SJSA1 (cell line): ENCODE measurements at places on chromosomes 12 and 14. TPM values are rescaled to one million over a fixed set of nuclear protein-coding genes. Genes with fewer than 3 reads are reported as not detected.

EEF1AKMT3 gene
- 53.1 and 62.2 TPM in 2 replicates for total RNA-seq

AJUBA gene
- total RNA-seq = 116 and 125 TPM in 2 replicates

TSPAN19 gene
- not detected in 2 replicates for total RNA-seq

MGAT4C gene
- total RNA-seq = not detected in 2 replicates

PLBD1 gene
- not detected in 2 replicates for total RNA-seq

SLC2A14 gene
- not detected in 2 replicates for total RNA-seq

PLA2G1B gene
- not detected in 2 replicates for total RNA-seq

ADAM21 gene
- total RNA-seq = 0.26 TPM in 1 of 2 replicates, not detected in the other

TXNRD1 gene
- total RNA-seq = 294 and 378 TPM in 2 replicates

PTCSC3 gene
- not detected in 2 replicates for total RNA-seq

SRRM4 gene
- total RNA-seq = not detected in 2 replicates

NINJ2 gene
- not detected in 2 replicates for total RNA-seq

CFAP54 gene
- 0.05 TPM in 1 of 2 replicates, not detected in the other for total RNA-seq

COCH gene
- 0.34 and 0.63 TPM in 2 replicates for total RNA-seq

MANSC4 gene
- total RNA-seq = not detected in 2 replicates

EAPP gene
- 34.1 and 49.8 TPM in 2 replicates for total RNA-seq

GRCh38 chr12:108803428-108804105 lies 53.8 kb downstream of the SSH1 start:
- peak; percentile 85 for DNase-seq

DNA sequence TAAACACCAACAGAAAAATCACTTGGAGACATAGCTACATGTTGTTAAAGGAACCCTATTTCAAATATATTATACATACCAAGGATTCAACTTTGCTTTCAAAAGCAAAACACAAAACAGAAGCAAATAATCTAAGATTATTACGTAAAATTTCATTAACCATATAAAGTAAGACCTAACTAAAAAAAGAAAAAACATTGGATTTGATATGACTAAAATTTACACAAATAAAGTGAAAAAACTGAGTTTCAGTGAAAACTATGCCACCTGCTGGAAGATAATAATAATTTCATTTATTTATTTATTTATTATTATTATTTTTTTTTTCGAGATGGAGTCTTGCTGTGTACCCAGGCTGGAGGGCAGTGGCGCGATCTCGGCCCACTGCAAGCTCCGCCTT lies 45.2 kb downstream of the WDHD1 start:
- DNase-seq = no peak

DNA sequence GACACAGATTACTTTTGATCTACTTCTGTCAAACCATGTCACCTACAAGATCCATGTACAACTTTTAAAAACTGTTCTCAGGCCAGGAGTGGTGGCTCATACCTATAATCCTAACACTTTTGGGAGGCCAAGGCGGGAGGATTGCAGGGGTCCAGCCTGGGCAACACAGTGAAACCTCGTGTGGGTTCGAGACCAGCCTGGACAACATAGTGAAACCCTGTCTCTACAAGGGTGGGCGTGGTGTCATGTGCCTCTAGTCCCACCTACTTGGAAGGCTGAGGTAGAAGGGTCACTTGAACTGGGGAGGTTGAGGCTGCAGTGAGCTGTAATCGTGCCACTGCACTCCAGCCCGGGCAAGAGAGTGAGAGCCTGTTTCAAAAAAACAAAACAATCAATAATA lies 5.7 kb downstream of the WDR20 start:
- no peak for DNase-seq

DNA sequence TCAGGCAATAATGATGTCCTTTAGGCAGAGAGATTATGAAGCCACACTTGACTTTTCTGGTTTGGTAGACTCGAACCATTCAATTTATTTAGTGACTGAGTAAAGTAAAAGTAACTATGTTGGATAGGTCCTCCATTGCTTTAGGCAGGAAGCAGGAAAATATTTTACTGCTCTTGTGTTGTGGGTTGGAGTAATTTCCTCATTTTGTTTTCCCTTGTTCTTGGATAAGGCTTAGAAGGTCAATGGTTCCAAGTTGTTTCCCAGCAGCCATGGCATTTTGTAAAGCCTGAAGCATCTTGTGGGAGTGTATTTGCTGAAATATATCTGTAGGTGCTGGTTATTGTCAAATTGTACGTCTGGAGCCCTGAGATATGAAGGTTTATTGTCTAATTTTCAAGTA lies 161.2 kb upstream of the SLC38A2 start:
- no peak for DNase-seq

GRCh38 chr12:71266606-71267005 lies 108.8 kb upstream of the TSPAN8 start:
- no peak for DNase-seq

DNA sequence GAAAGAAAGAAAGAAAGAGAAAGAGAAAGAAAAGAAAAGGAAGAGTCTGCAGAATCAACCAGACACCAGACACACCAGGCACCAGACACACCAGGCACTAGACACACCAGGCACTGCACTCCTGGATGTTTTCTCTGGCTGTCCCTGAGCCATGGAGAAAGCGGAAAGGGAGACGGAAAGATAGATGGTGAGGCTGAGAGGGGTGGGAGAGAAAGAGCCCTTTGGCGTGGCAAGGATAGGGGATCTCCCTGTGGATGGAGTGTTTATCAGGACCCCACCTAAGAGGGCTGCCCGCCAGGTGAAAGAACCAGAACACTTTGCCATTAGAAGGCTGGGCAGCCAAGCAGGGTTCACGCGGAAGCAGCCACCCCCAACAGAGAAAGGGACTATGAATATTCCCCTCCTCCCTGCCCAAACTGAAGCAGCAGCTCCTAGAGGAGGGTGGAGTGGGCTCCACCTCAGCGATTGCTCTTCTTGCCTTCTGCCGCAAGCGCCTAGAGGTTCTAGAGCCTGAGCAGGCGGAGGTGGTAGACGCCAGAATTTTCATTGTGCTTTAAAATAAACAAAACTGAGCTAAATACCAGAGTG lies 13.4 kb downstream of the ST8SIA1 start:
- DNase-seq = peak; percentile 4

GRCh38 chr12:51217133-51217967 lies 512 bp downstream of the POU6F1 start:
- peak; percentile 20 for DNase-seq

DNA sequence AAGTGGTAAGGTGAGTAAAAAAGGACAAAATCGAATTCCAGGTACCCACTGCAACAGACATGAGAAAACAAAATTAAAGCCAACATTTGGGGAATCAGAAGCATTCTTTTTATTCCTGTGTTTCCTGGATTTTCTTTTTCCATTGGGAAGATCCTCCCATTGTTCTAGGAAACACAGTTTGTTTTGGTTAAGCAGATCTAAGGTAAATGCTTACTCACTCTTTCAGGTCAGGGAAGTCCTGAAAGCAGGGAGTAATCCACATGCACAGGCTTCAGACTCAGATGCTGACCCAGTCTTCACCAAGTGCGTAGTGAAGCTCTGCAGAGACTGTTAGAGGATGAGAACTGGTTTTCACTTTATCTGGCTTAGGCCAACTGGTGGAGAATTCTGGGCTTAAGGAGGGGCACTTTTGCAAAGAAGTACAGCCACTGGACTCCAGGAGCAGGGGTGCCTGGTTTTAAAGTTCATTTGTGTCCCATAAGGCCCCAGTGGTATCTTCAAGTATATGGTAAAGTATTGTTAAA lies 57.7 kb downstream of the RPAP3 start:
- DNase-seq = no peak

GRCh38 chr12:65200007-65200665 lies 30.8 kb downstream of the LEMD3 start:
- no peak for DNase-seq

GRCh38 chr12:3611860-3612703 lies 121.1 kb downstream of the PRMT8 start:
- no peak for DNase-seq

GRCh38 chr12:50477241-50477832 lies 27.4 kb upstream of the DIP2B start:
- DNase-seq = no peak

- DNase-seq = no peak
Measured at GRCh38 chr12:63090716-63091115, 60.3 kb downstream of the AVPR1A start.

DNA sequence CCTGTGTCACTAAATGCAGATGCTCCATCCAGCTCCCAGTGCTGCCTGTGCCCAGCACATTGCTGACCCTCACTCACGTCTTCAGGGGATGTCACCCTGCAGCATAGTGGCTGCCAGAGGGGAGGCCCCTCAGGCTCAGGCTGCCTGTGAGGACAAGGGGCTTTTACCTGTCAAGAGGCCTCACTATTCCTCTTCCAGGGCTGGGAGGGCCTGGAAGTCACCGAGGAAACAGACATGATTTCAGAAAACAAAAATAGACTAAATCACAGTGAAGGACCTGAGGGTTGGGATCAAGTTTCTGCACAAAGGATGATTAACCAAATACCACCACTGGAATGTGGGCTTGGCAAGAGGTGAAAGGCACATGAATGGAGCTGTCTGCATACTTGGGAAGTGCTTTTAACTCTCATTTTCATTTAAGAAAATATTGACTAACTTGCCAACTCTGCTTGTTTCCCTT lies 1202.3 kb downstream of the BCL11B start:
- no peak for DNase-seq

- no peak for DNase-seq
Measured at GRCh38 chr12:47991106-47992061, 12.9 kb downstream of the COL2A1 start.

GRCh38 chr14:101191101-101191720 lies 287.7 kb upstream of the RTL1 start:
- DNase-seq = no peak

- DNase-seq = no peak
Measured at GRCh38 chr14:27553790-27554189, 956.0 kb upstream of the NOVA1 start.

GRCh38 chr12:48973531-48973930 lies 2.0 kb upstream of the WNT10B start:
- DNase-seq = no peak

GRCh38 chr12:124551268-124552144 lies 15.9 kb downstream of the NCOR2 start:
- no peak for DNase-seq

GRCh38 chr14:39868949-39869348 lies 436.7 kb upstream of the FBXO33 start:
- no peak for DNase-seq

DNA sequence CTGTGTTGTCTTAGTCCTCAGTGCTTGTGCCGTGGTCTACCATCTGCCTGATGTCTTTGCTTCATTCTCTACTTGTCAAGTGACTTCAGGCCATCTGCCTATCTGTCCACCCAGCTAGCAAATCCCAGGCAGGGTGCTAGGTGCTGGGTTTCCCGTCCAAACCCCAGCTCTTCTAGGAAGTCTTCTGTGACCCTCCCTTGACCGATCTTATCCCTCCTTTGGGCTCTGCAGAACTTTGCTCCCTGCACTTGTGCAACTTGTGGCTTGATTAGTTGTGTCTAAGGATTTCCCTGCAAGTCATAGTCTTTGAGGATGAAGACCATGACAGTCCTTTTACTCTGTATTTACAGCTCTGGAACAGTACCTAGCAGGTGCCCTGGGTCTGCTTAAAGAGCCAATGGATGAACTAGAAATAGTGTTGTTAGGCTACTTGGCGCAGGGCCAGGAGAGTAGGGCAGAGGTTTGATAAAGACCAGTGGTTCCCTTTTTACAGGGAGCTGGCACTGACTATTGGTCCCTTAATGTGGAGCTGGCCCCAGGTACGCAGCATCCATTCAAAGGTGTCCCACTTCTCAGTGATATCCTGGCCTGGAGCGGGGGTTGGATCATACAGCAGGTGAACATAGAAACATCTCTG lies 60.1 kb downstream of the ADCK1 start:
- no peak for DNase-seq

GRCh38 chr12:24379861-24380521 lies 430.5 kb upstream of the SOX5 start:
- DNase-seq = no peak

GRCh38 chr14:94081386-94081820 lies 293 bp downstream of the IFI27L1 start:
- no peak for DNase-seq

- no peak for DNase-seq
Measured at GRCh38 chr14:105058521-105059034, 6.7 kb downstream of the GPR132 start.

DNA sequence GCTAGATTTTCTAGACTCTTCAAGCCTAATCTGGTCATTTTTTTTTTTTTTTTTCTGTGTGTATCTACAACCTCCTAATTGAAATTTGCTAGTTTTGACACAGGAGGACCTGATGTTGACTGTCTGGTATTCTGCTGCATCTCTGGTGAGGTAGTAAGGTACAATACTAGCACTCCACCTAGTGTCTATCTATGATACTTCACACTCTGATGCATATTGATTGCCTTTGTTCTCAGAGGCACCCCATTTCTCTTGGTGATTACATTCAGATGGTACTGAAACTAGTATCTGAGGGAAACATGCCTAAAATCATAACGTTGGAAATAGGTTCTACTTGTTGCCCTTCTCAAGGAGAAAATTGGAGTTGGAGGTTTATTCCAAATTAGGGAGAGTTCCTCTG lies 930.5 kb upstream of the NOVA1 start:
- DNase-seq = no peak

- no peak for DNase-seq
Measured at GRCh38 chr14:91202234-91202974, 42.1 kb downstream of the GPR68 start.

- no peak for DNase-seq
Measured at GRCh38 chr14:35949920-35950513, 123.9 kb downstream of the BRMS1L start.

DNA sequence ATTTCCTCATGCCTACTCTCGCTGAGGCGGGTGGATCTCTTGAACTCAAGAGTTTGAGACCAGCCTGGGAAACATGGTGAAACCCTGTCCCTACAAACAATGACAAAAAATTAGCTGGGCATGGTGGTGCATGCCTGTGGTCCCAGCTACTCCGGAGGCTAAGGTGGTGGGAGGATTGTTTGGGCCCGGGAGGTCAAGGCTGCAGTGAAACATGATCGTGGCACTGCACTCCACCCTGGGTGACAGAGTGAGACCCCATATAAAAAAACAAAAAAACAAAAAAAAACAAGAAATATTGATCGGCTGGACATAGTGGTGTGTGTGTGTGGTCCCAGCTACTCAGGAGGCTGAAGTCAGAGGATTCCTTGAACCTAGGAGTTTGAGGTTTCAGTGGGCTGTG lies 9.2 kb downstream of the MOAP1 start:
- DNase-seq = no peak

GRCh38 chr12:54407183-54407905 lies 11.7 kb downstream of the ITGA5 start:
- DNase-seq = no peak

DNA sequence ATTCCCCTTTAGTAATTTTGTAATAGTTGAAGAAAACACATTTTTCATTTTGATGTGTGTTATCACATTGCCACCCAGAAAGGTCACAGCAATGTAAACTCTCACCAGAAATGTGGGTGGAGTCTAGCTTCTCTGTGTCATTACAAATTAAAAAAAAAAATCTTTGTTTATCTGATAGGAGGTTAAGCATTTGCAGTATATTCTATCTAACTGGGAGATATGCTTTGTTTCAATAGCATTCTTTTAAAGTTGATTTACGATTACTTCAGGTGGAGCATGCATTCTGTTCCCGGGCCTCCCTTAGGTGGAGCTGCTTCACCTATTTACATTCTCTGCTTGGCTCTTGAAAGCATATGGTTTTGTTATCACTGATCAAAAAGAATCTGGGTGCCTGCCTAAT lies 7.8 kb downstream of the ADIPOR2 start:
- no peak for DNase-seq

GRCh38 chr14:41558490-41558889 lies 48.2 kb upstream of the LRFN5 start:
- DNase-seq = no peak
